ENCODE measurements at places on chromosomes 2 and 18.

DNA sequence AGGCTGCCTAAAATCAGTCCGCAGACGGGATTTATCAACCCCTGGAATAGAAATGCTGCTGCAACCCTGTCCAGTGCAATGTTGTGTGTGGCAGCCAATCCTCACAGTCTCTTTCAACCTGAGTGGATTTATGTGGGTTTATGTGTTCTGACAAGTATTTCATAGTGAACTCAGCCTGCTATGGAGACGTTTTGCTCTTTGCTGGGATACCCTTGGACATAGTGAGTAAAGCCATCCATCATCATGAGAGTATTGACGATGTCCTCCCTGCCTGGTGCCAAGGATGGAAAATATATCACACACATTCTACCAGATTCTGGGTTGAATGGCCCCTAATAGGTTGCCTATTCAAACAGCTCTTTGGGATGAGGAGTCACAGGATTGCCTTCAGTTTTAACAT lies 219.1 kb downstream of the SOCS6 start:
- DNase-seq, result no peak

DNA sequence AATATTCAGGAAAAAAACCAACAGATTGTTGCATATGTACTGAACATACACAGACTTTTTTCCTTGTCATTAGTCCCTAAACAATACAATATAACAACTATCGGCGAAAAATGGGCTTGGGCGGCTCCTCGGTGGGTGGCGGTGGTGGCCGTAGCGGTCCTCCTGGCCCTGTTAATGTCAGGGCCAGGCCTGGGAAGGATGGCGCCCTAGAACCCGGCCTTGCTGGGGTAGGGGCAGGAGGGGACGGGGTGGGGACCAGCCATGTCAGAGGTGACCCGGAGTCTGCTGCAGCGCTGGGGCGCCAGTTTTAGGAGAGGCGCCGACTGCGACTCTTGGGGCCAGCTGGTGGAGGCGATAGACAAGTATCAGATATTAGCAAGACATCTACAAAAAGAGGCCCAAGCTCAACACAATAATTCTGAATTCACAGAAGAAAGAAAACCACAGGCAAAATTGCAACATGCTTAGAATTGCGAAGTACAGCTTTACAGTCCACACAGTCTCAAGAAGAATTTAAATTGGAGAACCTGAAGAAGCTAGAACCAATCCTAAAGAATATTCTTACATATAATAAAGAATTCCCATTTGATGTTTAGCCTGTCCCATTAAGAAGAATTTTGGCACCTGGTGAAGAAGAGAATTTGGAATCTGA lies 36.5 kb downstream of the ROCK2 start:
- DNase-seq, result no peak

GRCh38 chr18:57214976-57215375 lies 68.1 kb downstream of the BOD1L2 start:
- no peak for DNase-seq

DNA sequence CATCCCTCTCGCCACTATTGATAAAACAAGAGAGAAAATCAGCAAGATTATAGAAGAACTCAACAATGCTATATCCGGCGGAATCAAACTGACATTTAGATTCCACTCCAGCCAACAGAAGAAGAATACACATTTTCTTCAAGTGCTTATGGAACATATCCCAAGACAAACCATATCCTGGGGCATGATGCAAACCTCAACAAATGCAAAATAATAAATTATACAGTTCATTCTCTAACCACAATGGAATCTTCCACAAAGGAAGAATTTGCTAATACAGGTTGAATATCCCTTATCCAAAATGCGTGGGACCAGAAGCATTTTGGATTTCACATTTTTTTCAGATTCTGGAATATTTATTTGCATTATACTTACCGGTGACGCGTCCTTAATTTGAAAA lies 51.4 kb upstream of the YPEL5 start:
- DNase-seq, result no peak

DNA sequence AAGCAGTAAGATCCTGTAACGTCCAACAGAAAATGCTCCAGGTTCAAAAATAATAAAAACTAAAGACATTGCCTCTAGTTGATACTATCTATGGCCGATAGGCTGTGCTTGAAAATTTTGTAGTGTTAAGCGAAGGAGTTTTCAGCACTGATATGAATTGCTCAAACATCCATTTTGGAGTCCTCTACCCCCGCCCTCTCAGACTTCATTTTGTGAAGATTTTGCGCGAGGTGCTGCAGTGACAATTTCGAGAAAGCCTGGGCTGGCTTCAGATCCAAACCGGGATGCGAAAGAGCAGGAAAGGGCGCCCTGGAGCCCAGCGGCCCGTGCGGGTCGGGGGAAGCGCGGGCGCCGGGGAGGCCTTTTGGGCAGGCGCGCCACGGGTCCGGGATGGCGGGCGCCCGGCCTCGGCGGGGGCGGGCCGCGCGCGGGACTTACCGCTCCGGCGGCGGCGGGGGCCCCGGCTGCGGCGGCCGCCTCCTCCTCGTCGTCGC lies 1.8 kb downstream of the SP3 start:
- DNase-seq, result no peak

All from upper lobe of left lung (tissue), 6 donors.